Posterior cingulate gyrus (tissue), 11 donors: ENCODE measurements at places on chromosomes 1 and 21.

- no peak for DNase-seq
These were observed 742.6 kb upstream of the CXADR start for GRCh38 chr21:16770266-16770665.

- no peak for DNase-seq
These were observed 526 bp downstream of the TPR start for GRCh38 chr1:186374303-186375151.

DNA sequence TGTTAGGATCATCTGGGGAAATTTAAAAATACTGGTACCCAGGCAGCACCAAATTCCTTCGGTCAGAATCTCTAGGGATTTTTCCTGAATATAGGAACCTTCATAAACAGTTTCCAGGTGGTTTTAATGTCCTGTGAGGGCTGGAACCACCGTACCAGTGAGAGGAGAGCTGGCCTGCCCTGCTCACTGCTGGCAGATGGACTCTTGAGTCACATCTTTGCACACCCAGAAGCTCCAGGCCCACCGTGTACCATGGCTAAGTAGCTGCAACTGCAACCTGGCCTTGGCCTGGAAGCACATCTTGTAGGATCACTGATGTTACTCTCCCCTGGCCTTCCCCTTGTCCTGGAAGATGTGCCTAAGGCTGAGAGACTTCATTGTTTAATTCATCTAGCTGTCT, 181.5 kb downstream of the DISC1 start:
- no peak for DNase-seq

- no peak for DNase-seq
These were observed 6.1 kb upstream of the MTF1 start for GRCh38 chr1:37865348-37866120.

DNA sequence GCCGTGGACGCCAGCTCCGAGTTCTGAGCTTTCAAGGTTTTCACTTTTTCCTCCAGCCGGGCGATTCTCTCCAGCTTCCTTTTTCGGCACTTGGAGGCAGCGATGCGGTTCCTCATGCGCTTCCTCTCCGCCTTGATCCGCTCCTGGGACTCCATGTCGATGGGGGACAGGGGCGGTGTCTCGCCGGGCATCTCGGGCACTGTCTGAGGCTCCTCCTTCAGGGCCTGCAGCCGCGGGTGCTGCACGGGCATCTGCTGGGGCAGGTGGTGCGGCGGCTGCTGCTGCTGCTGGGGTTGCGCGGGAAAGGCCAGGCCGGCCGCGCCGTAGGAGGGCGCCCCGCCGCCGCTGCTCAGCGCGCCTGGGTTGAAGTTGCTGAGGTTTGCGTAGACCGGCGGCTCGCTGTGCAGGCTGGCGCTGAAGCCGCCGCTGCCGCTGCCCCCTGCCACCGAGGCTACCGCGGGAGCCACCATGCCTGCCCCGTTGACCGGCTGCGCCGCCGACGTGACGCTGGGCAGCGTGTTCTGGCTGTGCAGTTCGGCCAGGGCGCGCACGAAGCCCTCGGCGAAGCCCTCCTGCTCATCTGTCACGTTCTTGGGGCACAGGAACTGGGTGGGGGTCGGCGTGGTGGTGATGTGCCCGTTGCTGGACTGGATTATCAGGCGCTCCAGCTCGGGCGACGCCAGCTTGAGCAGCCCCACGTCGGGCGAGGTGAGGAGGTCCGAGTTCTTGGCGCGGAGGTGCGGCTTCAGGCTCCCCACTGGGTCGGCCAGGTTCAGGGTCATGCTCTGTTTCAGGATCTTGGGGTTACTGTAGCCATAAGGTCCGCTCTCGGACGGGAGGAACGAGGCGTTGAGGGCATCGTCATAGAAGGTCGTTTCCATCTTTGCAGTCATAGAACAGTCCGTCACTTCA, 1.4 kb downstream of the JUN start:
- DNase-seq = peak; percentile 76

DNA sequence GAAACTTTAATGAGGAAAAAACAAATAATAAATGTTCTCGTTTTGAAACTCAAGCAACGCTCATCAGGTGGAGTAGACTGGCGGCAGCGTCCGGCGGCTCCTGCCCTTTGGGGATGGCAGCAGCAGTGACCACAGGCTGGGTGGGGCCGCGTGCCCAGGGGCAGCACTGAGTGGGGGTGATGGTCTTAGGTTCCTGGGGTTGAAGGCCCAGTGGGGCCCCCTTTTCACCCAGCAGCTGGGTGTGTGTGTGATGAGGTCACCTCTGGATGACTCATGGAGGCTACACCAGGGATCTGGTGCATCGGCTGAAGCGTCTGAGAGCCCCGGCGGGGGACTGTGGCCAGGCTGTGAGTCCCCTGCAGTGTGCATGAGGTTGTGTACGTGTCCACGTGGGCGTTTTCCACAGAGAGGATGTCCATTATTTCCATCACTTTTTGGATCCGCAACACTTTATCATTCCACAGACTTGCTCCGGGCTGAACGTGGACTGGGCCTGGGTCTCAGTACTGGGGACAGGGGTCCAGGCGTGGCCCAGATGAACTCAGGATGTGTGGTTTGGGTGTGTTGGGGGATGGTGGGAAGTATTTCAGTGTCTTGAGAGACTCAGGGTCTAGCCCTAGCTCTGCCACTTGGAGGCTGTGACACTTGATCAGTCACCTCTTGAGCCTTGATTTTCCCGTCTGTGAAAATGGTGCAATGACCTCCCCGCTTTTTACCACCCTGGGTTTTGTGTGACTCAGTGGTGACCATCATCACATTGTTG, 25.6 kb downstream of the LDLRAP1 start:
- no peak for DNase-seq

DNA sequence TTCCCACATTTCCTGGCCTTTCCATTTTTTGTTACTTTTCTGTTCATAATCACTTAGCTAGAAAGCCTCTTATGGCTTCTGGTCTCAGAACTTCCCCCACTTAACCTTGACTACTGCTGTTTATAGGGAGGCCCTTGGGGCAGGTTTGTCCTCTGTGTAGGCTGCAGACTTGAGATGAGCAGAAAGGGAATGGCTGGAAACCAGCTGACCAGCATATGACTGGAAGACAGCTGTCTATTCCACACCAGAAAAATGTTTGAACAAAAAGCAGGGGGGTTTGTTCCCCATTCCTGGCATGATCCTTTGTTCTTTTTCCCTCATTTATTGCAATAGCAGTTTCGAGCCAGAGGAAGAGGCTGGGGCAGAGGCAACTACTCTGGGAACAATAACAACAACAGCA, 4.9 kb upstream of the SH3D21 start:
- peak; percentile 47 for DNase-seq

DNA sequence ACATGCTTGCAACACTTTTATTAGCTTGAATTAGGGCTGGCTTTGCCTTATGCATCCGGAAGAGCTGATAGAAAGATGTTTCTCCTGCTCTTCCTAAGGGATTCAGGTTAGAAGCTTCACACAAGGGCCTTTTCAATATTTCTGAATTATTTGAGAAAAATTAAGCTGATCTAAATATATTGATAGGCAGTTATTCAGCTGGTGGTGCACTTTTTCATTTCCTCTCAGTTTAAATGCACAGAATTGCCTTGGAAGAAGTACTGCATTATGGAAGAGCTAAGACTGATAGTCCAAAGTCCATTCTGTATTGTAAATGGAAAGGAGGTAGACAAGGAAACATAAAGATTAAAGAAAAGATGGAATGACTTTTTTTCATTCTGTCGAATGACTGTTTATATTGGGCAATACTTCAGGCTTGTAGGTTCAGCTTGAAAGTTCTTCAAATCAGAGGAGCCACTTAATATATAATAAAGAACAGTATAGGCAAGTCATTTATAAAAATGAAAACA, 398.4 kb upstream of the B3GALT2 start:
- no peak for DNase-seq

GRCh38 chr21:42858957-42859890, 20.1 kb downstream of the WDR4 start:
- no peak for DNase-seq

GRCh38 chr1:248825573-248825908, 174 bp downstream of the SH3BP5L start:
- DNase-seq = no peak

GRCh38 chr1:8665833-8666232, 151.6 kb downstream of the RERE start:
- DNase-seq = no peak

DNA sequence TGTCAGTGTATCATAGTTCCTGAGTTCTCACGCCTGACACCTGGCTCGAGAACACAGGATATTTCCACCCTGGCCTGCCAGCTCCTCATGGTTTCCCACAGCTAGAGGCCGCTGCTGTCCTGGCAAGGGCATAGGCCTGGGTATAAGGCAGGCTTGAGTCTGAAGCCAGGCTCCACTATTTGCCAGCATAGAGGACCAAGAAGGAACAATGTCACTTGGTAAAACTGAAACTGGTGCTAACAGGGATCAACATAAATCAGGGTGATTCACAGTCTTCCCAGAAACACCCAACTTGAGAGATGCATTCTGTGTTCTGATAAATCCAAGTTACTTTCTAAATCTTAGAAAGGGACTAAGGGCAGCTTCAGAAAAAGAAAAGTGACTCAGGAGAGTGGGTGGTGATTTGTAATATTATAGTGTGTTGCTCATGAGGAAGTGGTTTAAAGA, 6.9 kb upstream of the S100A2 start:
- DNase-seq = peak; percentile 53

DNA sequence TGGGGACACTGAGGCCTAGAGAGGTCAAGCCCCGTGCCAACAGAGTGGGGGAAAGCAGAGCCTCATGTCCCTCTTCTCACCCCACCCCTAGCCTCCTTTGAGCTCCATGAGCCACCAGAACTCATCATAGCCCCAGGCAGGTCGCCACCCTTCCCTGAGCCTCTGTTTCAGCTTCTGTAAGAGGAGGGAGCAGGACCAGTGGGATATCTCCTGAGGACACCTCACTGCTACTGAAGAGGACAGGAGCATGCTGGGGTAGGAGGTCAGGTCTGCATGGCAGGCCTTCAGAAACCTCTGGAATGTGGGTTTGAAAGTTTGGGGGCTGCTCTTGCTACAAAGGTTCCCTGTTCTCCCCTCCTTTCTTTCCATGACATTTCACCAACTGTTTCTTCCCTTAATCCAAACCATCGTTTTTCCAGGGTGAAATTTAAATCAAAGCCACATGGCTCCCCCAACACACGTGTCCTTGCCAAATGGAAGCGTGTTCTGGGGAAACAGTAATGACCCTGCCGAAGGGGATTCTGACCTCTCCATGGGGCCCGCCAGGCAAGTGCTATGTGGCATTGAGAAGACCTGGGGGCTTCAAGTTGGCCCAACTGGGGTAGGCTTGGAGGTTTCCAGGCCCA, 88.1 kb upstream of the RUNX3 start:
- DNase-seq = no peak

- DNase-seq = no peak
These were observed 120.7 kb upstream of the ZC3H11B start for GRCh38 chr1:219733511-219734174.

DNA sequence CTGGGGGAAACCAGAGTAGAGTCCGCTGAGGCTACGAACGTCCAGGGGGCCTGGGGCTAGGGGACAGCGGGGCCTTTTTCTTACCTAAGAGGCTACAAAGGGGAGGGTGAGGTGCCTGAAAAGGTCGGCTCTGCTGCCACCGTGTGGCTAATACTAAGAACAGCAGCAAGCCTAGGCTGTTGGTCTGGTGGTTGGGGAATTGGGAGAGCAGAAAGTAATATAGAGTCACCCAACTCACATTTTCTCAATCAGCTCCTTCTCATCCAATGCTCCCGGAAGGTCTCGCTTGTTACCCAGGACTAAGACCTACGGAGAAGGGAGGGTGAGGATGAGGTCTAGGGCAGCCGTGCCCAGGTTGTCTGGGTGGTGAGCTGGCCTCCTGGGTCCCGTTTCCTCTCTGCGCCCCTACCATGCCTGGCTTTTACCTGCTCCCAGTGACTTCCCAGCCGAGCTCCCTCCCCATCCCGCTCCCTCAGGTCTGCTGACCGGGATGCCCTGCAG, 9.3 kb downstream of the ARL8A start:
- DNase-seq = no peak

- peak; percentile 50 for DNase-seq
These were observed 123.3 kb upstream of the GADD45A start for GRCh38 chr1:67561704-67562113.

DNA sequence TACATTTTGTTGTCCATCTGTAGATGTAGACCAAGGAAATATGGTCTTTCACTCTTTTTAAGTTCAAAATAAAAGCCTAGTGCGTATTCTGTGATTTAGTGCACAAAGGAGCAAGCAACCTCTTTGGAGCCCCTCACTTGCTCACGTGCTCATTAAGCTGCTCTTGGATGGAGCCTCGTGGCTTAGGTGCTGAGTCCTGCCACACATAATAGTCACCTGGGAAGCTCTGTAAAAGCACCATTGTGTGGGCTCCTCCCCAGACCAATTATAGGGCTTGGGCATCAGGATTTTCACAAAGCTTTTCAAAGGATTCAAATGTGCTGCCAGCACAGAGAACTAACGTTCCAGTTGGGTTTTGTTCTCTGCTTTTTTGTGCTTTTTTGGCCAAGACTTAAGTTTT, 85.0 kb downstream of the PCP4 start:
- DNase-seq = no peak

- no peak for DNase-seq
These were observed 15.8 kb downstream of the GADD45A start for GRCh38 chr1:67700692-67701410.

DNA sequence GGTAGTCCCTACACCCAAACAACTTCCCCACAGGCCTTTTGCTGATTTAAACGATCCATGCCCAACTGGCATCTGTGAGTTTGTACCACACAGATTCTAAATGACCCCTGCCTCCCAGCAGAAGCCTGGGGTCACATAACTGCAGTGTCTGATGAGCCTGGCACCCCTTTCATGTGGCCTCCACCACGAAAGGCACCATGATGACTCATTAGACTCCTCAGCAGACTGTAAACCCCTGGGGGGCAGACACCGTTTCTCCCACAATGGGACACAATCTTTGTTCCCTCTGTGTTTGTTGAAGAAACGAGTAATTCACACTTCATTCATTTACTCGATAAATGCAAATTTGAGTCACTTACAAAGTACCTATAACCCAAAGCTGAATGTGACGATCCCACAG, 81.6 kb downstream of the CCDC185 start:
- no peak for DNase-seq

GRCh38 chr1:204577794-204578478, 61.7 kb downstream of the MDM4 start:
- DNase-seq = no peak

- DNase-seq = no peak
These were observed 522 bp downstream of the DISP3 start for GRCh38 chr1:11479375-11479979.

- no peak for DNase-seq
These were observed 22.8 kb downstream of the CDC7 start for GRCh38 chr1:91523482-91523881.
